ENCODE measurements at places on chromosomes 1 and 21.
A peak's percentile ranks its signal among the peaks of the same experiment; 100 is the strongest.

GRCh38 chr1:212234431-212235395 lies 50.5 kb upstream of the PPP2R5A start:
- peak; percentile 56 for DNase-seq

DNA sequence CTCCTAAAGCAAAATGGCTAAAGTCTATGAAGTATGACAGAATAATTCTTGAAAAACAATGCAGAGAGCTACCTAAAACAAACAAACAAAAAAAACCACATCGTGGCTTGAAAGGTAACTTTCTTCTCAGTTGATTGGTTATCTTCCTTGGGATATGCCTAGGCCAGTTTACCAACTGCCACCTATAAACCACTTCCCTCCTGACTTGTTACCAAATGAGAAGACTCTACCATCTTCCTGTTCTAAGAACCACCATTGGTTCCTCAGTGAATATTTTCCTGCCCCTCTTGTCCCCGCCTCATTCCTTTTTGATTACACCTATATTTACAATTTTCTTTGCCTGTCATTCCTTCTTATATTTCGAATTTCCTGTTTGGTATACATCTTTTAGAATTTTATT lies 336.6 kb downstream of the SIPA1L2 start:
- no peak for DNase-seq

GRCh38 chr21:40166291-40166843 lies 299.1 kb downstream of the PCP4 start:
- DNase-seq: no peak

GRCh38 chr1:58409890-58410289 lies 136.6 kb downstream of the OMA1 start:
- DNase-seq: no peak

GRCh38 chr21:14595449-14595848 lies 49.3 kb upstream of the SAMSN1 start:
- DNase-seq: no peak

GRCh38 chr21:35504277-35504676 lies 455.2 kb upstream of the RUNX1 start:
- DNase-seq: no peak

DNA sequence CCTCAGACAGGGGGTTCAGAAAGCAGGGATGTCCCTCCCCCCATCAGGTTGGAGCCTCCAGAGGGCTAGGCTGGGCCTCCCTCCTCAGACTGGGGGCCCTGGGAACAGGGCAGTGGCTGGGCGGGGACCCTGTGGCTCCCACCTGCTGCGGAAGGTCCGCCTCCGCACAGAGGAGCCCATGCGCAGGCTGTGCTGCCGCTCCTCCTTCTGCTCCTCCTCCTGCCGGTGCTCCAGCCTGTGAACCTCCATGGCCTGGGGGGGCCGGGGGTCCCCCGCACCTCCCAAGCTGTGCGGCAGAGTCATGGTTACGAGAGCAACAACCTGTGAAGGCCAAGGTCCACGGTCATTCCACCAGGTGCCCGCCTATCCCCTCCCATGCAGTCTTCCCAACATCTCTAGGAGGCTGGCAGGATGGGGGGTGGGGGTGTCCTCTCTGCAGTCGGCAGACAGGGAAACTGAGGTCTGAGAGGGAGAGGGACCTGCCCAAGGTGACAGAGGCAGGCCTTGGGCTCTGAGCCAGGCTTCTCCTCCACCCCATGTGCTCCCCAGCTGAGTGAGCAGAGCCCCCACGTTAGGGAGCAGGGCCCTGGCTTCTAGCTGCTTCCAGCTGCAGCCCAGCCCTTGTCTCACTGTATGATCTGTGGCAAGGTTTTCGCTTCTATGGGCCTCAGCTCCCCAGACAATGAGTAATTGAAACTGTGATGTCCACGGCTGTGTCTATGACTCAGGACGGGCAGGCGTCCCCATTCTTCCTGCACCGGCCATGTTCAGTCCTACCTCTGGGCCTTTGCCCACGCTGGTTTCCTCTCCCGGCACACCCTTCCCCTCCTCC lies 3.4 kb downstream of the MYOM3 start:
- DNase-seq: peak; percentile 30

- DNase-seq: no peak
Observed at GRCh38 chr1:193216920-193217319, 30.5 kb upstream of the B3GALT2 start.

- DNase-seq: no peak
Observed at GRCh38 chr1:203754455-203754864, 10.5 kb upstream of the LAX1 start.

GRCh38 chr1:6788946-6789345 lies 3.7 kb downstream of the CAMTA1 start:
- DNase-seq: no peak

GRCh38 chr1:10714337-10715114 lies 81.9 kb downstream of the CASZ1 start:
- DNase-seq: no peak

DNA sequence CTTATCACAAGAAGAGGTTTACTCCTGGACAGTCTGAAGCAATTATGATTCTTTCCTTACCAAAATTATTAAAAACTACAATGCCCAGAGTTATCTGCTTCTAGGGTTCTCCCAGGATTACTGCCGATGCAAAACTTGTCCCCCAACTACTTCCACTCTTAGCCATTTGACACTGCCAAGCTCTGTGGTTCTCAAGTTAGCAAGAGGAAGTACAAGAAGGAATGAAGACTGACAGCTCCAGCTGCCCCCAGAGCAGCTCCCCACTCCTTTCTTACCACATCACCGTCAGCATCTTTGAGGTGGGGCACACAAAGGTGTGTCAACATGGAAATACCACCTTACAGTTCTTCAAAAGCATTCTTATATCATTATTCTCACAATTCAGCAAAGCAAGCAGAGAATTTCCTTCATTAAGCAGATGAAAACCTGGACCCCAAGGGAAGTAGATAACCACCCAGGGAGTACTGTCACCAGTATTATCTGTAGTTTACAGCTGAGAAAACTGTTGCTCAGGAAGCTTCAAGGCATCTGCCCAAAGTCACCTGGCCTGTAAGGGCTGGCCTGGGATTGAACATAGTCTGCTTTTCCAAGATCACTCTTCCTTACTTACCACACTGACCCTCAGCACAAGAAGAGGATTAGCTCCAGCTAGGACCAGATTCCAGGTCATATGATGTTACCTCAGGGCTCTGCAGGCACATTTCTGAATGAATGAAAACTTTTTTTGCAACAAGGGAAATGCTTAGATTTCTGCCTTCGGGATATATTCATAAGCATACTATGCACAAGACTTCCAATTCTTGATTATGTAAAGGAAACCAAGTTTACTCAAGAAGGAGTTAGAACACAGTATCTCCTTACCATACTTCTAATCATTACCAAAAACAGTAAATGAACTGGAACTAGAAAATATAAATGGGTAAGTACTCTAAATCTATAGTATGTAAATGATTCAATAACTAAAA lies 9.3 kb downstream of the PSMG1 start:
- no peak for DNase-seq

DNA sequence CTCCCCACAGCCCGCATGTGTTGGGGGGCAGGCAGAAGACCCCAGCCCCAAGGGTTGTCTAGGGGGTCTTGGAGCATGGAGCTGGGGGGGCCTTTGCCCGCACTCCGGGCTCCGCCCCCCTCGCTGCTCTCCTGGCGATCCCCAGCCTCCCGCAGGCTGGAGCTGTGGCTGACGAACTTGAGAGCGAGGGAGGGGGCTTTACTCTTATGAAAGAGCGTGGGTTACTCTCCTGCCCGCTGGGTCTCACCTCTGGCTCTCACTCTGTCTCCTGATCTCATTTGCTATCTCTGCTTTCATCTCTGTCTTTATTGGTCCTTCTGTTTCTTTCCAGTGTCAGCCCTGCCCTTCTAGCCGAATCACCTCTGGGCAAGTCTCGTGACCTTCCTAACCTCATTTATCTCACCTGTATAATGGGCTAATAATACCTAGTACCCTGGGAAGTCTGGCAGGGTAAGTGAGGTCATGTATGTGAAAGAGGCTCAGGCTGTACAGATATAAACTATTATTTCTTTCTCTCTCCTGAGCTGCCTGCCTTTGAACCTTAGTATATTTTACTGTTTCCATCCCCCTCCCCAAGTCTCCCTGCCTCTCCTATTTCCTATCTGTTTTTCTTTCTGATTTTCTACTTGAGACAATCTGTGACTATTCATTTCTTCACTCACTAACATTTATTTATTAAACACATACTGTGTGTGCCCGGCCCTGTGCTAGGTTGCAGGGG lies 731 bp downstream of the EFNA4 start:
- no peak for DNase-seq

DNA sequence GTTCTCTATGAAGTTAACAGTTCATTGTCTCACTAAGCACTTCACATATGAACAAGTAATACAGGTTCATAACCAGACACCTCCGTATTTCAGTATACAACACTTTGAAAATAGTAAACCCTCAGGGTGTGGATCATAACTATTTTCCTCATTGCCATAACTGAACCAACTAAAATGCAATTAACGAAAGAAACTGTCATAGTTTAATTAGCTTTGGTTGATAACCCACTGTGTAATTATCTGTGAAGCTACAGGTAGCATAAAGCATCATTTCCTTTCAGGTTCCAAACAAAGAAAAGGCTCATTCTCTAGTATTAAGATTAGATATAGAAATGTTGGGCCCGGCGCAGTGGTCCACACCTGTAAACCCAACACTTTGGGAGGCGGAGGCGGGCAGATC lies 58.5 kb downstream of the EIF4G3 start:
- DNase-seq: no peak

DNA sequence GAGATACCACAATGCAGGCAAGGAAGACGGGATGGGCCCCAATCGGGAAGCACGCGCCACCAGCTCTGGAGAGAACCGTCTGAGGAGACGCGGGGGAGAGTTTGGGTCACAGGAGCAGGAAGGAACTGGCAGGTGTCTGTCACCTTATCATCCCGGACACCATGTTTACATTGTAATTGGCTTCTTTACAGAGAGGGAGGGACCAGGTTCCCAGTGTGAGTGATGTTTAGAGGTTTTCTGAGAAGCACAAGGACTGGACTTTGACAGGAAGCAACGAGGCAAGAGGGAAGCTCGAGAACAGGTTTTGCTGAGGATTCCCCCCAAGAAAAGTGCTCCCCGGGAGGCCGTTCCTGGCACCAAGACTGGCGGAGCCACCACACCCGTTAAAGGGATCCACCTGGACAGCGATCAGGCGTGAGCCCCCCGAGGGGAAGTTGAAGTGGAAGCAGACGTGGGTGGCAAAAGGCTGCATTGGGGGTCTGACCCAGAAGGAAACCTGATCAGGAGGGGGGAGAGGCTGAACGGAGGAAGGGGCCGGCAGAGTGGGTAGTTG lies 957 bp downstream of the EPS15 start:
- DNase-seq: peak; percentile 37

DNA sequence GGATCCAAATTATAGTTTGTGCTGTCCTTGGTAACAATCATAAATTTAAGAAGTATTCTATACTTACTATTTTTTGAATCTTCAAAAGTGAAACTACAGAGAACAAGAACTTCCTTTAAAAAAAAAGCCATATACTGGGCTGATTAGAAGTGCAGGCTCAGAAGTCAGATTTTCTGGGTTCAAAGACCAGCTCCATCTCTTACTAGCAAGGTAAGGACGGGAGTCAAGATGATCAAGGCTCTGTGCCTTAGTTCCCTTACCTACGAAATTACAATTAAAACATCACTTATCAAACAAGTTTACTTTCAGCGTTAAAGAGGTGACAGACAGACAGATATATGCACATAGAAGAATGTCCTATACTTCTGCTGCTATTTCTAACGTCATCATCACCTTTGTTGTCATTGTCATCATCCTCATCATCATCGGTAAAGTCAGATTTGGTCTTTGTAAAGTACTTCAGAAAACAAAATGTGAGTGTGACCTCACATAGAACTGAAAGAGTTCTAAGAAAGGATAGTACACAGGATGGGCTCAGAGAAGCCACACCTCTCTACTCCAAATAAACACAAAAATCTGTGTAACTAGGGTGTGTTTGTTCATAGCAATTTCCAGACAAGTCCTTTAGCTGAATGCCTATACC lies 178.7 kb downstream of the VAV3 start:
- no peak for DNase-seq

- no peak for DNase-seq
Observed at GRCh38 chr1:247087256-247087655, 8.6 kb upstream of the ZNF670 start.

Measured in Calu3 (cell line).